BJ (cell line): ENCODE measurements at places on chromosomes 6 and 20.
A peak's percentile ranks its signal among the peaks of the same experiment; 100 is the strongest.

DNA sequence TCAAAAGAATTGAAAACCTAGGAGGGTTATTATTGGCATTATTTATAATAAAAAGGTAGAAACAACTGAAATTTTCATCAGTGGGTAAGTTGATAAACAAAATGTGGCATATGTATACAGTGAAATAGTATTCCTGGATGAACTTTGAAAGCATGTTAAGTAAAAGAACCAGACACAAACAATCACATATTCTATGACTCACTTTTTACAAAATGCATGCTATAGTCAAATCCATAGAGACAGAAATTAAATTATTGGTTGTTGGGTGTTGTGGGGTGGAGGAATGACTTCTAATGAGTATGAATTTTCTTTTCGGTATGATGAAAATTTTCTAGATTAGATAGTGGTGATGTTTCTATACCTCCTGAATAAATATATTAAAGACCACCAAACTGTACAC is 94.6 kb downstream of the LRRC1 start:
- no peak for DNase-seq

- DNase-seq = no peak
These were observed 34.2 kb downstream of the PAX1 start for GRCh38 chr20:21739682-21740081.

DNA sequence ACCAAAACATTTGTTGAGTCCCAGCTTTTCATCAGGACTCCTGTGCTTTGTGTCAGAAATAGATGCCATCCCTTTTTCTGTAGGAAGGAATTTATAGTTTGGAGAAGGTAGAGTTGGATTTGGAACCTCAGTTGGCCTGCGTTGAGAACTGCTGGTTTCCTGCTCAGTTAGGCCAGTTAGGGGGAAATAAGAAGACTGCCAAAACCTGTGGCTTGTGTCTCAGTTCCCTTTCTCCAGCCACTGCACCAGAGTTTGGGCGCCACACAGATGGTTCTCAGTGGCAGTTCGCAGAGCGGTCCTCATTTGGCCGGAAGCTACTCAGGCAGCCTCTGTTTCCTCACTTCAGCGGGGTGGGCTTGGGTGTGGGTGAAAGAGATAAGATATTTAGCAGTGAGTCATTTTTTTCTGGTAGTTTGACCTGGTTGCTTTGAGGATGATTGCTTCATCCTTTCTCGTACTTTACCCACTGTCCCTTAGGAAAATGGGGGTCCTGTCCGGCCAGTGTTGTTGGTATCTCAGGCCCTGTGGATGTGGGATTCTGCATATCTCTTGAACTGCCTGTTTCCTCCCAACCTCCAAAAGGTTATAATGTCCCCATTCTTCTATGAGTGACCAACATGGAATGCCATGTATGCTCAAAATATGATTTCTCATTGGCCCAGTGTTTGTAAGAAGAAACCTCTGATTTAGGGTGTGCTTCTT is 53.7 kb downstream of the JARID2 start:
- no peak for DNase-seq

DNA sequence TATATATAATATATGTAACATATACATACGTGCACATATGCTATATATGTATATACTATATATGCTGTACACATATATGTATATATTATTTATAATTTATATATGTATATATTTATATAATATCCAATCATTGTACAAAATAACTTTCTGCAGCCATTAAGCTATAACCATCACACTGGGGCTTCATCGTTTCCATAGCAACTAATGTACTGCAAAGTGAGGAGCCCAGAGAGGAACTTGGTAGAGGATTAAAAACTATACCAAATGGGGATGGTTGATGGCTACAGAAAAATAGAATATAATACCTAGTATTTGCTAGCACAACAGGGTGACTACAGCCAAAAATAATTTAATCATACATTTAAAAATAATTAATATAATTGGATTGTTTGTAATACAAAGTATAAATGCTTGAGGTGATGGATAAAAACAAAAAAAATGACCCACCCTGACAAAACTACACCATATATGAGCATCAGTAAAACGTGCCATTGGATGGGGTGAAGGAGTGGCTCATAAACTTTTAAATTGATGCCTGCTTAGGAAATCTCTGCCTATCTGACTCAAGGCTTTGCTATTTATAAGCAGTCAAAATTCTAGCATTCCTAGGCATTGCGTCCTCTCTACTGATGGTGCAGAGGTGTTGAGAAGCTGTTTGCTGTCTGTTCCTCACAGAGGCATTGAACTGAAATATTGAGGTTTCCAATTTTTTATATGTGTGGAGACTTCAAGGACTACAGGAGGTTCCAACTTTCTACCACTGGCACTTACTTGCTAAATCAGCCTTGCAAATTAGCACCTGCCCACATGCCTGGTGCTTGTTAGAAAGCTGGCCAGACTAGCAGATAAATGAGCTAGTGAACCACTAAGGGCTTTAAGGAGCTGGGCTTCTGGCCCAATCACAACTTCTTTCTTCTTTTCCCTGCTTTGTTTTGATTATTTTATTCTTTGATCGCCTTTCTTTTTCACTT is 190.1 kb downstream of the SCP2D1 start:
- DNase-seq = no peak

DNA sequence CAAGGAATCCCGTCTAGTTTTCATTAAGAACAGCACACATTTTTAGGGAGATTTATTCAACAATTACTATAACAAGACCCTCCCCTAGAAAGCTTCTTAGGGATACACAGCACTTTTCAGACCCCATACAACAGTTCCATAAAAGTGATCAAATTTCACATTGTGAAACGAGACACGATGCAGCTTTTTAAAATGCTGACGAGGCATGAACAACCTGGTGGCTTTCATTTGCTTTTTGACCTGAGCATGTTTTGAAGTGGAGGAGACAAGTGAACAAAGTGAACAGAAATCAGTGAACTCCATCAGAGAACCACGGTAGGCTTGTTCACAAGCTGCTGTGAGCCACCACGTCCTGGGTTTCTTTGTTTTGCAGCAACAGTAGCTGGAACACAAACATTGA is 112.2 kb downstream of the PCSK2 start:
- DNase-seq = no peak

DNA sequence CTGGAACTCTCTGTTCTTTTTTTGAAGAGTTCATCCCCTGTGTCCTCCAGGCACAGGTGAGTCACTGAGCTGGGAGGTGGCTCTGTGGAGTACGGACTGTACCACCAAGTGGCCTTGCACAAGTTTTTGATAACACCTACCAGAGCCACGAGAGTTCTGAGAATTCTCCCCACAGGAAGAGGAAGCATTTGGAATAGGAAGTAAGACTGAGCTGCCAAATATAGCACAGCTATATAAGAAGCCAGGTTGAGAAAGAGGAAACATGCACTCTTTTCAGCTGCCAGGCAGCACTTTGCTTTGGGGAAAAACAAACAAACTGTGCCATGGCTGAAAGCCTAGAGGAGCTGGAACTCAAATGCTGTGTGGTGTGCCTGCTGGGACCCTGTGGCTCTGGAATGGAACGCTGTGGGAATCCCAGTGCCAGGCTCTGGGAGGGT is 70.8 kb upstream of the RIPOR2 start:
- no peak for DNase-seq

DNA sequence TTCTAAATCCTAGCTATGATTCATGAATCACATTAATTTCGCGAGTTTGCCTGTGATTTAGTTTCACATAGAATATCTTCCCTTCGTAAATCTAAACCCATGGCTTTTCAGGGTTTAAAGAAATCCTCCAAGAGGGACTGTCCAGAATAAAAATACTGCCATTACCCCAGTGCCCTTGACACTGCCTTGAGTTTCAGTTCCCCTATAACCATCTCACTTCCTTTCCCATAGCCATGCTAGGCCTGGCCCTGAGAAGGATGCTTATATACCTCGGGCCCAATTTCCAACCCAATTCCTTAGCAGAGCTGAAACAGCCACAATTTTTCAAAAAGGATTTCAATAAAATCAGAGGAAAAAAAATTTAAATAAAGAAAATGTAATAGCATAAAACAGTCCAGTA is 697.3 kb downstream of the FRK start:
- DNase-seq = no peak

DNA sequence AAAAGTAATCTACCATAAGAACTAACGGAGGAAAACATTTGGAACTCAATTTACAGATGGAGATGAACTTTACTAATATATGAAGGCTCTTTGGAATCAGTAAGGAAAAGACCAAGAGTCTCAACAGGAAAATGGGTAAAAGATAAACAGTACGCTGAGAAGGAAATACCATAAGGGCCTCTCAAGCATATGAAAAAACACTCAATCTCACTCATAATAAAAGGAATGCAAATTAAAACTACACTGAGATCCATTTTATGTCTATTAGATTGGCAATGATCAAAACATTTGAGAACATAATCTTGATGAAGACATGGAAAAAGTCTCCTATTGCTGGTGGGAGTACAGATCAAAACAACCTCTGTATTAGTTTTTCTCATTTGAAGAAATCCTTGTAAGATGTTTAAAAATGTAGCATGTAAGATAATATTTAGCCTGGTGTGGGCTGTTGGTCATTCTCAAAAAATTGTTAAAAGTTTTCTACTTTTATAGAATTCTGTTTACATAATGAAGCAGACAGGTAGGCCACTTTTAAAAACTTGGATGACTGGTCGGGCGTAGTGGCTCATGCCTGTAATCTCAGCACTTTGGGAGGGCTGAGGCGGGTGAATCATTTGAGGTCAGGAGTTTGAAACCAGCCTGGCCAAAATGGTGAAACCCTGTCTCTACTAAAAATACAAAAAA is 14.5 kb downstream of the REV3L start:
- no peak for DNase-seq

- no peak for DNase-seq
These were observed 238.7 kb downstream of the UST start for GRCh38 chr6:148985499-148985898.

DNA sequence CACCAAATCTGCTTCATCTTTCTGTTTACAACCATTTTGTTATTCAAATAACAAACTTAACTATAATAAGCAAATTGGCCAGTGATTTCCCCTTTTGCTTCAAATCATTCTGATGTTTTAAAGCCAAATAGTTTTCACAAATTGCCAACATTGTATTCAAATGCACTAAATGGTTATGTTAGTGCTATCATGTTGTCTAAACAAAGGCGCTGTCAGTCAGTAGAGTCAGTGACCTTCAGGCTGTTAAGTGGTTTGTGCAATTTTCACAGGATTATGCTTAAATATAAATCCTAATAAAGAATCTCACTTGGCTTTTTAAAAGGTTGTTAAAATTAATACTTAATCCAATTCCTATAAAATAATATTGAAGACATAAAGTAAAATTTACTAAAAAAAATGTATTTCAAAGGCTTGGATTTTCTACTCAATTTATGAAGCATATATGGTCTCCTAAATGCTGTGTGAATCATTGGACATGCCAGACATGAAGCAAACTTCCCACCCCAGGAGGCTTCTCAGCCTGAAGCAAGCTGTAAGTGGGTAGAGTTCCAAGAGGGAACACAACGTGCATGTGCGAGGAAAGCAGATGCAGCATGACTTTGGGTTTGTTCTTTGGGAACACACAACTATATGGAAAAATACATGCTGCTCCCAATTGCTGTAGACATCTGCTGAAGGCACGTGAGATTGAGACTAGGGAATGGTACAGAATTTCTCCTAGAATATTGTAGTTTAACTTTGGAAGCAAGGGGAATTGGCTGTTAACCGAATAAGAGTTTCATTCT is 54.9 kb downstream of the RSPO3 start:
- DNase-seq = no peak

- DNase-seq = no peak
These were observed 23.3 kb upstream of the SIRPA start for GRCh38 chr20:1871807-1872458.

DNA sequence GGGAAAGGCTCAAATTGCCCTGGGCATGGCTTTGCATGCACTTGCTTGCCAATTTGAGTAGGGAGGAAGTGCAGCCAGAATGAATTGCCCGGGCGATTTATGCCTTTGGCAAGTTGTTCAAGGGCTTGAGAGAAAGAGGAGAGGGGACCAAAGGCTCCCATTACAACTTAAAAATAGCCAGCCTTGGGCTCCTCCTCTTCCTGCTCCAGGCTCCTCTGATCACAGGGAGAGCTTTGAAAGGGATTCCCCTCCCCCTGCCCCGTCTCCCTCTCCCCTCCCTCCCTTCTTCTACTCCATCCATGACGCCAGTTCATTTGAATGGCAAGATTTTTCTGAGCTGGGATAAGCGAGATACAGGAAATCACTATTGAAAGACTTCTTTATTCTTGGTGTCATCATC is 304.9 kb upstream of the JAG1 start:
- no peak for DNase-seq

DNA sequence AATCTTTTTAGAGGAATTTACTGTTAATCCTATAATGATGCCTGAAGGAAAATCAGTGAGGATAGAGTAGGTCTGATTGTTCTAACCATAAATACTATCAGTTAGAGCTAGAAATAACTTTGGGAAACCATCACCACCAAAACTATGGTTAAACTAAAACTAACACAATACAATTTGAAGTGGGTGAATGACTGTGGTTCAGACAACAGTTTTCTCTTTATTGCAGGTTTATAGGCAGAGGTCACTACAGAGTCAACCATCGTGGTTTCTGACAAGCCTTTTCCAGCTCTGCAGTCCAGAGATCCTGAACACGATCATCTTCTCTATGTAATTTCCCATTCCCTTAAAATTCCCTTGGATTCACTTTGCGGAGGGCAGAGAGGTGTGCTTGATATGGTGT is 134.3 kb downstream of the IBTK start:
- DNase-seq = peak; percentile 6
